Fibroblast of skin of abdomen (primary cell): ENCODE measurements at places on chromosomes 1 and 21.

GRCh38 chr21:34192646-34193285 lies 119.4 kb downstream of the MRPS6 start:
- DNase-seq, result no peak

DNA sequence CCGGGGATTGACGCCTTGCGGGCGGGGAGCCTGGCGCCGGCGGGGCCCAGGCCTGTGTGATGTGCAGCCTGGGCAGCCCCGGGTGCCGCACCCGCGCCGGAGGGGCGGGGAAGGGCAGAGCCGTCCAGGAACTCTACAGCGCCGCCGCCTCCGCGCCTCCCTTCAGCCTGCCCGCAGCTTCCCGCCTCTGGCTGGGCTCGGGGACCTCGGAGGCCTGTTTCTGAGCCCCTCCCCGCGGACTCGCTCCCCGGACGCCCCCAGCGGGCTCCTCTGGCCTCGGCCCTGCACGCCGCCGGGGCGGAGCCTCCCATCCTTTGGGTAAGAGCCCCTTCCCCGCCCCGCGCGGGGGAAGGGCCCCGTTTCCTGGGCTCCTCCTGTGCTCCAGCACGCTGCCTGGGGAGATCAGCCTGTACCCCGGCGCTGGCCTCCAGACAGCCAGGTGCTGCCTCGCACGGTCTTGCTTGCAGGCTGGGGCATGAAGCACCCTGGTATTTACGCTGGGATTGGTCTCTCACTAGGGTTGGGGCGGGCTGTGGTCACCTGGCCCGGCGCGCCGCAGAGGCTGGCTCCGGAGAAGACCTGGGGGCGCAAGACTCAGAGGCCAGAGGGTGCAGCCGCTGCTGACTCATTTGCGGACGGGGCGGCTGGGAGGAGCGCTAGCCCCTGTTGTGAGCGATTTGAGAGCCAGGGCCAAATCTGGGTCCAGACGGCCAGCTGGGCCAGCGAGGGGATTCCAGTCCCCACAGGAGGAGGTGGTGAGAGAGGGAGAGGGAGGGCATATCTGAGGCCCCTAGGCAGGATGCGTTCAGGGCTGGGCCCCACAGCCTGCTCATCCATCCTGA lies 5.7 kb upstream of the ACOT11 start:
- peak; percentile 78 for DNase-seq

DNA sequence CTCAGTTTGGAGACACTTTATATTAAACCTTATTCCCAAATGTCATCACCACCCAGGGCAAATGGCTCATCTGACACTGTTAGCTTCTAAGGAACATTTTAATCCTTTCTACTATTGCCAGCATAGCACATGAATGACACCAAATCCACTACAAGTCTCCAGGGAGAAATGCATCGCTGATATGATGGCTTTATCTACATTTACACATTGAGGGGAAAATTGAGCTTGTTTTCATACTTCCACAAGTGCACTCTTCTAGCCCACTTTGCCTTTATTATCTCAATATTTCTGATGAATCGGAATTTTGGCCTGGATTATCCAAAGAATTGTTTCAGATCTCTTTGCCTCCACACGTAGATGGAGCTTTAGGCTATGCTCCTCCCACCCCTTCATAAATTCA lies 75.4 kb downstream of the RUNX1 start:
- DNase-seq, result no peak

- DNase-seq, result peak; percentile 42
Measured at GRCh38 chr1:47894410-47895278, 102.5 kb downstream of the TRABD2B start.
